ENCODE measurements at places on chromosomes 3 and 15. TPM values are rescaled to one million over a fixed set of nuclear protein-coding genes. Genes with fewer than 3 reads are reported as not detected.

SNX33 gene
- 32.8 TPM for total RNA-seq

- peak; percentile 65 for DNase-seq
Observed at GRCh38 chr3:54853573-54854404, 74.1 kb downstream of the LRTM1 start.

DNA sequence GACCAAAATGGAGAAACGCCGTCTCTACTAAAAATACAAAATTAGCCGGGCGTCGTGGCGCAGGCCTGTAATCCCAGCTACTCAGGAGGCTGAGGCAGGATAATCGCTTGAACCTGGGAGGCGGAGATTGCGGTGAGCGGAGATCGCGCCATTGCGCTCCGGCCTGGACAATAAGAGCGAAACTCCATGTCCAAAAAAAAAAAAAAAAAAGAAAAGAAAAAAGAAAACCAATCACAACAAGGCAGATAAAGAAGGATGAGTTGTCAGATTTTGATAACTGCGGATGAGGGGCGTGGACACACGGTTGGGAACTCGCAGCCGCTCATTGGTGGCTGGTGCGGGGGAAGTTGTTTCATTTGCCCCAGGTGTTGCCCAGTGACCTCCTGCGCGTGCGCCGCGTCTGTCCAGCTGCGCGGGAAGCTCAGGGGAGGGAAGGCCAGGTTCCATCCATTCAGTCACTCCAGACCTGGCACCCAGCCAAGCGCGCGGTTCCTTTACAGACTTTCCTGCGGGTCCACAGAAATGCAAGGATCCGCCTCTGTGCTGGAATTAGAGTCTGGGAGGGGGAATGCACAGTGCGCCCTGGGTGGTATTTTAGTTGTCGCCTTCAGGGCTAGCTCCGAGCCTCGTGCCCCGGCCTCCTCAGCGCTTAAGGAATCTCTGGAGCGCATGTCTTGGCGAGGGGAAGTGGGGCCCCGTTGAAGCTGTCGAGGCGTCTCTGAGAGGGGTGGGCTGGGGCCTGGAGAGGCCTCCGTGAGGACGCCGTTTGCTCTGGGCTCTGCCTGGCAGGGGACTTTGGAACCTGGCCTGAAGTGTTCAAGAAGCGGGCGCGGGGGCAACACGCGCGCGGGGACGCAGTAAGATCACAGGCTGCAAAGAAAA lies 708 bp upstream of the GCHFR start:
- DNase-seq: peak; percentile 76

GRCh38 chr3:132232231-132232792 lies 84.9 kb upstream of the ACP3 start:
- no peak for DNase-seq

DRD3 gene
- not detected for total RNA-seq

Measured in omental fat pad (tissue), 4 donors.